H7 (cell line): ENCODE measurements at places on chromosomes 7 and 10.

DNA sequence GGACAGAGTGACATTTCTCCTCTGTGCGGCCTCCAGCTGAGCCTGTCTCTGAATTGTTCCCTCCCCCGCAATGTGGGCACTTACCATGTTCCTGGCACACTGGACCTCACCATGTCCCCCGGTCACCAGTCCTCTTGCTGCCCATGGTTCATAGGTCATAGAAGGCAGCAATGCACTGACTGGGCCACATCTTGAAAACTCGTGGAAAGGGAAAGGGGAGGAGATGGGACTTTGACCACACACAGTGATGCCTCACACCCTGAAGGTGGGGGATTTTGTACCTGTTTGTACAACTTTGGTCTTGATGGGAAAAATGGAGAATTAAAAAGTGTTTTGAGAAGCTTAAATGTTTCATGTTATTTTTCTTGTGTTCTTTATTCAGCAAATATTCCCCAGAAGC, 61.7 kb upstream of the LRGUK start:
- no peak for DNase-seq

DNA sequence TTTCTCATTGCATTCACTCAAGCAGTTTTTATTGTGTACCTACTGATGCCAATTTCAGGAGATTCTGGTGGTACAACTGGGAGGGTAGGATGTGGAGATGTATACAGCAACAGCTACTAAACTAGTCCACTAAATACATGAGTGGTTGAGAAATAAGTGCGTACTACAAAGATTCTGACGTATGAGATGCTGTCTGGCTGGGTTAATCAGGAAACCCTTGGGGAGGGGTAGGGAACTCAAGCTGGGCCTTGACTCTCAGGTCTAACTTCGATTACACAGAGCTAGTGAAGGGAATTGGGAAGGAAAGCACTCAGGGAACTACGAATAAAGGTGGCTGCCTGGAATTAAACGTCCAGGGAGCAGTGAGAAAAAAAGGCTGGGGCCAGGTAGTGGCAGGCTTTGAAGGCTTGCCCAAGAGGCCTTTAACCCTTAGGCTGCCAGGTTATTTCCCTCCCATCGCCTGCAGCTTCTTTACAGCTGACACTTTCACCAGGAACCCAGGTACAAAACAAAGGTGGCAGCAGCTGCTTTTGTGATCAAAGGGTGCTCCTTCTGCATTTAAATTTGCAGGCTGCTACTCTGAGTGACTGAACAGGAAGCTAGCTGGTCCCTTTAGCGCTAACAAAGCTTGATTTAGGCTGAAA, 3.2 kb downstream of the MMS19 start:
- DNase-seq = peak; percentile 76

- no peak for DNase-seq
Measured at GRCh38 chr7:20170633-20171032, 46.6 kb downstream of the MACC1 start.

- peak; percentile 100 for DNase-seq
Measured at GRCh38 chr7:44796504-44797328, at the start of gene PPIA. TSS of gene PPIA (plus strand) at chr7:44796681. CDS start at chr7:44796725, 44 bp downstream.

DNA sequence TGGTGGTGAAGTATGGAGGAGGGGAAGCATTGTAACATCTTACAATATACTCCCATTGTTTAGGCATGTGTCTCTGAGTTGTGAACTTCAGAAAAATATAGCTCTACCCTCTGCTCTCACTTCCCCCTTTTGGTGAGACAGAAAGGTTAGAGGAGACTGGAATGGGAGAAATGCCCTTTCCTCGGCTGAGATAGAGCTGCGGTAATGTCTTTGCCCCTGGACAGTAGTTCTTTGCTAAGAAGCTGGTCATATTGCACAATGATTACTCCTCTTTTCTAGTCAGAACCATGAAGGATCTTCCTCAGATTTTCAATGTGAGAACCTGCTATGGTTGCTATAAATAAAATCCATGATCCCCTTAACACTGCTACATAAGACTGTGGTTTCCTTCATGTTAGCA, 171.0 kb downstream of the SEM1 start:
- no peak for DNase-seq
